H4 (cell line): ENCODE measurements at places on chromosomes 12 and 14. TPM values are rescaled to one million over a fixed set of nuclear protein-coding genes. Genes with fewer than 3 reads are reported as not detected.

- peak; percentile 27 for DNase-seq
These were observed 19.7 kb downstream of the SLC41A2 start for GRCh38 chr12:104938371-104938770.

ARID2 gene
- 12.1 and 12.8 TPM in 2 replicates for total RNA-seq

DNA sequence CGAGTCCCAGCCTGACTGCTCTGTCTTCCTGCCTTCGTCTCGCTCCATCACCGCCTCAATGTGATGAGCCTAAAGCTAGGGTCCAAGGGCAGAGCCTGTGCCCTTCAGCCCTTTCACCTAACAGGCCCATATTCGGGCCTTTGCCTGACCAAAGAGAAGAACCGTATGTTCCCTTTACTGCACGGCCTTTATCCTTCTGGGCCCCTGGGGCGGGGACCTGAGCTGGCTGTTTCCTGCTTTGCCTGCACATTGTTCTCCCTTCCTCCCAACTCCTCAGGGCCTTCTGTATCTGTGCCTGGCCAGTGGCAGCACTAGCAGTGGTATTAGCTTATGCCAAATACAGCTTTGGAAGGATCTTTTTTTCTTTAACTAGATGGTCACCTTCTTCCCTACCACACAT lies 8.5 kb upstream of the MYL6B start:
- no peak for DNase-seq

LRRC74A gene
- not detected in 2 replicates for total RNA-seq

TIMELESS gene
- 9.8 and 12.7 TPM in 2 replicates for total RNA-seq

GRCh38 chr14:36258241-36258640 lies 62.2 kb downstream of the MBIP start:
- DNase-seq = no peak

DNA sequence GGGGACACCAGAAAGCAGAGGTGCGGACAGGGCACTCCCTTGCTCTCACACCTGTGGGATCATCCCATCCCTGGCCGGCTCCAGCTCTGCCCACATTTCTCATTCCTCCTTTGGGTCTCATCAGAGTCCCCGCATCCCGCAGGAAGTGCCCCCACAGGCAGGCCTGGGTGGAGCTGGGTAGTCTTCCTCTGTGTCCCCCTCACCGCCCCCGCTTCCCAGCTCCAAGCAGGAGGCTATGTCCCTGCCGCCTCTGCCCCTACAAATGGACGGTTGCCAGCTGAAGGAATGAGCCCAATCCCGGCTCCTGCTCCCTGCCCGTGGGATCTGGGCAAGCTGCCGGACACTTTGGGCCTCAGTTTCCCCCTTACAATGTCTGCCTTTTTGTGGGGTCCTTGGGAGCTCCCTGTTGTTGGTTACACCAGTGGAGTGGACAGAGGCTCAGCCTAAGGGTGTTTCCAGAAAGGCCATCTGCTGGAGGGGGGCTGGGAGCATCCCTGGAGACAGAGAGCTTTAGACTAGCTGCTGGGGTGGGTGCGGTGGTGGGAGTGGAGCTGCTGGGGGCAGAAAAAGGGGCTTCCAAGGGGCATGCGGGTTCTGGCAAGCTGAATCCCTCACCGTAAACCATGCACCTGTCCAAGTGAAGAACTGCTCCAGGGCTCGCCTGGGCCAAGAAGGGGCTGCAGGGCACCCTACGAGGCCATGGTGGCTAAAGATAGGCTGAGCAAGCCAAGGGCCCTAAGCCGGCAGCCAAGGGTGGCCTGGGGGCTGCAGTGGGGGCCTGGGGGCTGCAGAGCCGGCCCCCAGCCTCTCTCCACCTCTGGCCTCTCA lies 7.9 kb upstream of the GPR132 start:
- DNase-seq = no peak

VRTN gene
- not detected in 2 replicates for total RNA-seq

- DNase-seq = no peak
These were observed 64.2 kb downstream of the DRAM1 start for GRCh38 chr12:101941306-101942249.

GRCh38 chr12:13116259-13116658 lies 12.8 kb upstream of the GSG1 start:
- no peak for DNase-seq

DNA sequence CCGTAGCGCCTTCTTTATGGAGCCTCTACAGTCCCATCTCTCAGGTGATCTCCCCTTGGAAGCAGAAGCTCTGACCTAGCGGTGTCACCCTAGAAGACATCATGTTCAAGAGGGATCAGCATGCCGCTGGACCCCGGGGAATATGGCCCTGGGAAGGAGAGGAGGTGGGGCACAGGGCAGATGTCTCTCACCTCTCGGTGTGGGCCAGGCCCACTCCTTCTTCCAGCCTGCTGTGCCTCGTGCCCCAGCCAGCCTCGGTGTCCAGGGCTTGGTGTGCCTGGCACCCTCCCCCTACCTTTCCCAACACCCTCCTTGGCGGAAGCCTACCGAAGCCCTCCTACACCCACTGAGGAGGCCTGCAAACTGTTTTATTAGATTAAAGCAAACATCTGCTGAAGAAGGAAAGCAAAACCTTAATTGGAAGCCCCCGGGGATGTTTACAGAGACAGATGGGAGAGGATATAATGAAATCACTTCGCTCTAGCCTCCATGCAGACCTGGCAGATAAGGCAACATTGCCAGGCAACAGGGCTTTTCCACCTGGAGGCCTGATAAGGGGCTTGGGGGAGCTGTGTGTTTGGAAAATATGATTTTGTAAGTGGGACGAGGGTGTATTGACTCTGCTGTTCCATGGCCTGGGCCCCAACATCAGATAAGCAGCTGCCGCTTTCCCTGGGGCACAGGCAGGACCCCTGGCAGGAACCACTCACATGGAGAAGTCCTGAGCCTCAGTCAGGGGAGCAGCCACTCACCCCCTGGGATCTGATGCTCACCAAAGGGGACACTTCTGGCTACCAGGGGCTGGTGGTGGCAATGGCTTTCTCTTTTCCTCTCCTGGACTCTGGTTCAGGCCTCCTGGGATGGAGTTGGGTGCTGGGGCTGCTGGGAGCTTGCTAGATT lies 5.7 kb upstream of the CHGA start:
- DNase-seq = no peak

DNA sequence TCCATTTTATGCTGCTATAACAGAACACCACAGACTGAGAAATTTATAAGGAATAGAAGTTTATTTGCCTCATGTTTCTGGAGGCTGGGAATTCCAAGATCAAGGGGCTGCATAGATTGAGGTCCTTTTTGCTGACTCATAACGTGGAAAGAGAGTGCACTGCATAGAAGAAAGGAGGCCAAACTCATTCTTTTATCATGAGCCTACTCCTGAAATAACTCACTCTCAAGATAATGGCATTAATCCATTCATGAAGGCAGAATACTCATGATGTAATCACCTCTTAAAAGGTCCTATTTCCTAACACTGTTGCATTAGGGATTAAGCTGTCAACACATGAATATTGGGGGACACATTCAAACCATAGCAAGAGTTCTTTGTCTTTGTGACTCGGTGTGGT lies 60.0 kb upstream of the FBXO33 start:
- DNase-seq = peak; percentile 21

STXBP6 gene
- 22.3 and 22.8 TPM in 2 replicates for total RNA-seq

ESPL1 gene
- total RNA-seq = 7.8 and 22.6 TPM in 2 replicates

DNA sequence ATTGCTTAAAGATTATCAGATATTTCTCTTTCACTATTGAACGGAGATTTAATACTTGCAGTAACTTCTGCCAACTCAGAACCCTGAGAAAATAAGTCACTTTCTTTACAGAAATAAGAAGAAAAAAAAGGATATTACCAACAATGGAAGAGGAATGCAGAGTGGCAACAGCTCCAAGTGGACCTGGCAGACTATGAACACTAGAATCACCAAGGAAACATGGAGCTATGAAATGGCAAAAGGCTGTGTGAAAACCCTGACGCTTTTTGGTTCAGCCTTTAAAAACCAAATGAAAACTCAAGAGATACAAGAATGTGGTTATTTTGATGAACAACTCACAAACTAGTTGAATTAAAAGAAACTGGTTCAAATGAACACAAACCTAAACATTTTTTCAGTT lies 17.7 kb downstream of the DTD2 start:
- no peak for DNase-seq

DNA sequence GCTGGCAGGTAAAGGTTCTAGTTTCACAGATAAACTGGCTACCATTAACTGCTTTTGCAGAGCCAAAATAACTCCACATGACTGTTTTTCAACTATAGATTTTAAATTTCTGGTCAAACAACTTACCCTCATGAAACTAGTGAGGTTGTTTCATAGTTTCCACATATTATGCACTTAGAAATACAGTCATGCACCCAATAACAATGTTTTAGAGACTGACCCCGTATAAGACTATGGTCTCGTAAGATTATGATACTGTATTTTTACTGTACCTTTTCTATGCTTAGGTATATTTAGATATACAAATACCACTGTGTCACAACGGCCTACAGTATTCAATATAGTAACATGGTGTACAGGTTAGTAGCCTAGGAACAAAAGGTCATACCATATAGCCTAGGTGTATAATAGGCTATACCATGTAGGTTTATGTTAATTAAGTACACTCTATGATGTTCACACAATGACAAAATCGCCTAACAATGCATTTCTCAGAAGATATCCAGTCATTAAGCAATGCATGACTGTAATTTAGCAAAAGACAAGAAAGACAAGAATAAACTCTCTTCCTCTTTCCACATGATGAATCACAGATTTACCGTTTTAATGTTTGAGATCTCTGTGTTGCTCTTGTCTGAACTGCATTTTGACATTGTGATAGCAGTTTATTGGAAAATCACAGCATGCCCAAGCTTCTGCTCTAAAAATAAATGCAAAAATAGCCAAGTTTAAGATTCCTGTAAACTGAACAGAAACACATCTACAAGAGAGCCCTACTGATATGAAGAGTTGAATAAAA lies 17.1 kb downstream of the DICER1 start:
- no peak for DNase-seq

DNA sequence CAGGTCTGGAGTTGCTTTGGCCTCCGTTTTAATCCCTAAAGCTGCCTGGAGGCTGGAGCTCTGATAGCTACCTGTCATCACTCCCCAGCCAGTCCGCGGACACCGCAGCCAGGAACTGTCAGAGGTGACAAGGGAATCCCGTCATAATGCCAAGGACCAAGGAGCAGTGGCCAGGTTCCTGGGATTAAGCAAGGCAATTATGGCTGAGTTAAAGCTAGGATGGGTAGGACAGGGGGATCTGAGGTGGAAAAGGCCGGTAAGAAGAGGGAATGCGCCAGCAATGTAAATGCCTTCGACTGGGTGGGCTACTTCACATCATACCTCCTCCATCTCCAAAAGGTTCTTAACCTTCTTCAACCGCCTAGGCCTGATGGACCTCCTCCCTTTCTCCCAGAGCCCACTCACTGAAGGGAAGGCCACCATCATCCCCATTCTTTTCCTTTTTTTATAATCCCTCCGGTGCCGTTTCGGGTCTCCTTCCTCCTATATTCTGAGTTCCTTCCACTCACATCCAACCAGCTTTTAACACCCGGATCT lies 1.9 kb downstream of the PPP1R3E start:
- DNase-seq = no peak

DNA sequence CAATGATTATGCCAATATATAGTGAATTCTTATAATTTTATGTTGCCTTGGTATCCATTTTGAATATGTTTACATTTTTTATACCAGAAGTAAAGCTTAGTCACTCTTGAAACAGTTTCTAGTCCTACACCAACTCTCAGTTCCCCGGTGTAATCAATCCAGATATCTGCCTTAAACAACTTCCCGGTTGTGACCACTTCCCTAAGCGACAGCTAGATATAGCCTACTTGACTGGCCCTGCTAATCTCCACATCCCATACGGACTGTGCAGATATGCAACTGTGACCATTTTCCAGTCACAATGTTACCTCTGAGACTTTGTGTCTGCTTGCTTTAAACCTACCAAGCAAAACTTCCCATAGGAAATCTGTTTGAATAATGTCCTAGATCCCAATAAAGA lies 1551.5 kb upstream of the SEL1L start:
- DNase-seq = no peak

GRCh38 chr12:122836027-122836921 lies 1.0 kb downstream of the HIP1R start:
- no peak for DNase-seq

DNAH10 gene
- 0.02 and 0.17 TPM in 2 replicates for total RNA-seq

CLEC6A gene
- total RNA-seq = not detected in 2 replicates

DNA sequence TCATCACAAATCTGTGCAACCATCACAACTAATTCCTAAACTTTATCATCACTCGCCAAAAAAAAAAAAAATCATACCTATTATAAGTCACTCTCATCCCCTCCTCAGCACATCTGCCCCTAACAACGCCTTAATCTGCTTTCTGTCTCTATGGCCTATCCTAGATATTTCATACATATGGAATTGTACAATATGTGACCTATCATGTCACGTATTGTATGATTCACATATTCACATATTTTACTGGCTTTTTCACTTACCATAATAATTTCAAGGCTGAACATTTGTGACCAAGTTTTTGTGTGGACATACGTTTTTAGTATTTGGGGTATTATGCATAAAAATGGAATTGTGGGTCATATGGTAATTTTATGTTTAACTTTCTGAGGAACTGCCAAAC lies 400.7 kb downstream of the DAD1 start:
- no peak for DNase-seq

GRCh38 chr14:78278464-78279250 lies 108.5 kb downstream of the NRXN3 start:
- no peak for DNase-seq

- DNase-seq = no peak
These were observed 14.9 kb upstream of the DCP1B start for GRCh38 chr12:2019126-2019525.

- no peak for DNase-seq
These were observed 1077.6 kb downstream of the GALC start for GRCh38 chr14:86915406-86915805.

- peak; percentile 25 for DNase-seq
These were observed 2.2 kb downstream of the NELL2 start for GRCh38 chr12:44873898-44874297.

GRCh38 chr12:106112145-106112821 lies 26.5 kb downstream of the NUAK1 start:
- peak; percentile 39 for DNase-seq

GRCh38 chr12:19683178-19683927 lies 244.1 kb downstream of the AEBP2 start:
- DNase-seq = no peak

DNA sequence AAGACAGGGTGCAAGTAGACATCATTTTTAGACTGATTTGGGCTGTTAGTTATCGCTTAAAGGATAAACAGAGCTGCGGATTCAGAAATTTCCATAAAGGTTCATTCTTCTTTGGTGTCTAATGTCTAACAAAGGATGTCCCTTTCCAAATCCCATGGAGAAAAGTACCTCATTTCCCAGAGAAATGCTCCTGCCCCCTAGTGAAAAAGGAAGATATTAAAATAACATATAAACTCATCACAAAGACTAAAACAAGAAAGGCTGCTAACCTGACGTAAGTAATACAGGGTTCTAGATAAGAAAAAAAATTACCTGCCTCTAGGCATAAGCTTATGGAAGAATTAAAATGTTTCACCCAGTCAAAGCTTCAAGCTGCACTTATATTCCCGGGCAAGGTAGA lies 22.8 kb downstream of the ARMH4 start:
- DNase-seq = no peak

CPNE6 gene
- not detected in 2 replicates for total RNA-seq

DNA sequence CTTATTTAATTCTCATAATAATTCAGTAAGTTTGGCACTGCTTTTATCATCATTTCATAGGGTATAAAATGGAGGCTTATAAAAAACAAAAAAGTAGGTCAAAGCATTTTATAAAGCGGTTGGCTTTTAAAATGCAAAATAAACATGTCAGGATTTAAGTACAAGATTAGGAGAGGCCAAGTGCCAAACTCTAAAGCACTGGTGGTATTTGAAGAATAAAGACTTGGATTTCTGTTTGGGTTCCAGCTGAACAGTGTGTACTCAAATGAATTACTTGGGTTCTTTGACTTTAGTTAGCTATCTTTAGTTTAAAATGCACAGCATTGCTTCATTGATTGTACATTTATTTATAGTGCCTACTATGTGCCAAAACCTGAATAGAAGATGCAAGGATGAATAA lies 966.6 kb upstream of the SEL1L start:
- DNase-seq = no peak
